ENCODE measurements at places on chromosomes 1 and 21.

DNA sequence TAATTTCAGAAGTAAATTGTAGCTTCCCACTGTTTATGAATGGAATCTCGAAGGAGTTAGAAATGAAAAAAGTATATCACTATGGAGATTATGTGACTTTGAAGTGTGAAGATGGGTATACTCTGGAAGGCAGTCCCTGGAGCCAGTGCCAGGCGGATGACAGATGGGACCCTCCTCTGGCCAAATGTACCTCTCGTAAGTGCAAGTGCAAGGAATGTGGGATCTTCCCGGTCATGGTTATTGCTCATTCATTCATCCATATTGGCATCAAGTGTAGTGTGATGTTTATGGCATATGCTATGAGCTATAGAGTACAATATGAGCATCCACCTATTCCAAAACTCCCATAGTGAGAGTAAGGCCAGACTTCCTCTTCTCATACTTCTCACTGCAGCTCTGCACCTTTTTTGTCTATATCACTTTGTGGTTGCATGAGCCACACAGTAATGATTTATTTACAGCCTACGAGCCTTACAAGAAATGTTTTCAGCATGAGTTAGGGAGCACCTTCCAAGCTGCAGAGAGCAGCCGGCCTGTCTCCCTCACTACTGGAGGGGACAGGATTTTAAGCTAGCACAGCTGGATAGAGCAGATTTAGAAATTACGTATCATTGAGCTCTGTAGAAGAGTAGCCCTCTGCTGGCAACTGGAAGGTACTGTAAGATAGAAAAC lies 24.9 kb upstream of the CR1L start:
- DNase-seq: no peak

DNA sequence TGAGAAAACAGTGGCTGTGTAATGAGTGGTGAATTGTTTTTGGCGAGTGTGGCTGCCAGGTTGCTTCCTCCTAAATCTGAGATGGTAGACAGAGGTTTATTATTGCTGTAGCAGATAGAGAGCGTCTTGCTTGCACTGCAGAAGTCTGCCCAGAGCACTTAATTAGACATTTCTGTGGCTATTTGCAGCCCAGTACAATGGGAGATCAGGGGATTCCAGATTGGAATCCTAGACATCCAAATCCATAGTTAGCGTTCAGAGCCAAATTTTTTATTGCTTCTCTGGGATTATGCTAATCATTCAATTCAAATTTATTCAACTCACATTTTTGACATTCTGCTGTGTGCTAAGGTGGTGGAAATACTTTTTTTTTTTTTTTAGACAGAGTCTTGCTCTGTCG lies 30.0 kb downstream of the KIF26B start:
- no peak for DNase-seq

DNA sequence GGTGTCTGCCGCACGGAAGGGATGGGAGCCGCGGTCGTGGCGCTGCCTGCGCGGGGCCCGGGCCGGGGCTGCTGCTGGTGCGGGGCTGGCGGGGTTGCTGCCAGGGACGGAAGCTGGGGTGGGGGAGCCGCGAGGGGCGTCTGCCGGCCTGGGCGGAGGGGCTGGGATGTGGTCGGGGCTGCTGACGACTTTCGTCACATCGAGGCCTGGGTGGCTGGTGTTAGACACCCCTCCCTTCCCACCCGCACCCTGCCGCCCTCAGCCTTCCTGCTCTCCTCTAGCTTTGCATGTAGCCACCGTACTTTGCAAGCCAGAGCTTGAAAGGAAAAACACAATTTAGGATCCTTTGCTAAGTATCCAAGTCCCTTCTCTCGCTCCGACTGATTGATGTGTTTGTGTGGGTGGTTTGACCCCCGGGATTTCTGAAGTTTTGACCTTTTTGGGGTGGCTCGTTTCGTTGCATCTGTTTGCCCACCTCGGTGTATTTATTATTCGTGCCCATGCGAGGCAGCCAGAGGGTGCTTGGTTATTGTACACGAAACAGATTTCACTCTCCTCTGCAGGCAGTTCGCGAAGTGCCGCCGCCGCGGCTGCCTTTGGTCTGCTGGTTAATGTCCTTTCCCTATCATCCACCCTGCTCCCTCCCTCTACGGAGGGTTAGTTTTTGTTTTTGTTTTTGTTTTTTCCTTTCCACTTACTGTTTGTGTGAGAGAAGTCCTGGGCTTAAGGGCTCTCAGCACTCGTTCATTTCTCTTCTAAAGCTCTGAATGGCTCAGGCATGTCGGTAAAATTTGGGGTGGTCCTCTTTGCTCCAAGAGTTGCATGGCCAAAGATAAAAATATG lies 868 bp downstream of the C1orf21 start:
- peak; percentile 64 for DNase-seq

DNA sequence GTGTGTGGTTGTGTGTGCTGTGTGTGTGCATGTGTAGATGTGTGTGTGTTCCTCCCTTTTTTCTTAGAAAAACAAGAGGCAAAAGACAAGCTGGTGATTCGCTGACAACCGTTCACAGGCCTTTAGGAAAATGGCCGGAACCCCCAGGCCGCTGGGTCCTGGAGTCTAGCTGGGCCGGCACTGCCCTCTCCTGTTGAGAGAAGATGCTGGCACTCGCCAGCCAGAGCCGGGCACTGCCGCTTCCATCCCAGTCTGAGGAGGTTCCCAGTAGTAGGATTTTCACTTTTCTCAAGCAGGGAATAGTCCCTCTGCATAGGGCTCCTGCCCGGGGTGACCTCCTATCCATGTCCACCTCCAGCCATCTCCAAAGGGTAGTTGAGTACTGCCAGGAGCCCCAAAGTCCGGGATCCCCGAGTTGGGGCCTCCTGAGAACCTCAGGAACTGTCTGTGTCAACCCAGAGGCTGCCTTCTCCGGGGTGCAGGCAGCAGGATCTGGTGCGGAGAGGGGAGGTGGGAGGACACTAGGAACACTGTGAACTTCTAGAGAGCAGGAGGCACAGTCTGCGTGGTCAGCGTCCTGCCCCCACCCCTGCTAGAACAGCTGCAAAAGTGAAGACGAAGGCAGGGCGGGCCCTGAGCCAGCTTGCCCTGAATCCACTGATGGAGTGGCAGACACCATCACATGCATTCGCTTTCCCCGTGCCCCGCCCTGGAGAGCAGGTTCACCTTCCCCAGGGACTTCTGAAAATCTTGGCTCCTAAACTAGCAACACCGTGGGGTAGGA lies 44.1 kb upstream of the ARHGEF16 start:
- DNase-seq: peak; percentile 59

GRCh38 chr1:95168761-95169351 lies 51.7 kb downstream of the TLCD4 start:
- DNase-seq: no peak

DNA sequence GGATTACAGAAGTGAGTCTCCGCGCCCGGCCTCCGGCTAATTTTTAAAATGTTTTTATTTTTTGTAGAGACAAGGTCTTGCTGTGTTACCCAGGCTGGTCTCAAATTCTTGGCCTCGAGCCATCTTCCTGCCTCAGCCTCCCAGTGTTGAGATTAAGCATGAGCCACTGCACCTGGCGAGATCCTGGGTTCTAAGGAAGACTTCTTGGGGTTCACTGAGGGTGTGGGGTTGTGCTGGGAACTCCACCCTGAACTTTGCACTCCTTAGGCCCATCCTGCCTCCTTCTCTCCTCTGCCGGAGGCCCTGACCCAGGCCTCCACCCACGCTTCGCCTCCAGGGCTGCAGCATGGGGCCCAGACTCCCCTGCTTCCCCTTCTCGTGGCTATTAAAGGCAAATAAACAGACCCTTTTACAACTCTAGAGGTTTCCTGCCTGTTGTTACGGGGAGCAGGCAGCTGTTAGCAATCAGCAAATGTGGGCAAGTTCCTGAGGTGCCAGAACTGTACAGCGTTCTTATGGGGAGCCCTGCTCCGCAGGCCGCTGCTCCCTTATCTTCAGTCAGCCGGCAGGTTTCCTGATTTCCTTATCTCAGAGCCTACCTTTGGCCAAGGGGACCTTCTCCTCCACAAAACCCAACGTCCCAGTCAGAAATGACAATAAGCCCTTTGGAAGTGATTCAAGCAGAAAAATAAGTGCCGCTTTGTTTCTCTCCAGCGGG lies 41.0 kb upstream of the LIN9 start:
- DNase-seq: no peak
